ENCODE measurements at places on chromosomes 2 and 18.

- no peak for DNase-seq
Measured at GRCh38 chr2:64657411-64657810, 3.7 kb upstream of the SERTAD2 start.

GRCh38 chr2:196957881-196958525 lies 31.5 kb upstream of the PGAP1 start:
- no peak for DNase-seq

- no peak for DNase-seq
Measured at GRCh38 chr2:96687711-96688640, 45.4 kb downstream of the FER1L5 start.

GRCh38 chr2:38075507-38076151 lies at the start of gene CYP1B1:
TSS of gene CYP1B1 (minus strand) at chr2:38076151. CDS start at chr2:38075388, 763 bp downstream.
- no peak for DNase-seq

GRCh38 chr2:101473911-101474701 lies 806 bp downstream of the RFX8 start:
- no peak for DNase-seq

- DNase-seq, result no peak
Measured at GRCh38 chr2:179692043-179692442, 169.4 kb downstream of the ZNF385B start.

- DNase-seq, result no peak
Measured at GRCh38 chr2:205764270-205764746, 82.0 kb downstream of the NRP2 start.

DNA sequence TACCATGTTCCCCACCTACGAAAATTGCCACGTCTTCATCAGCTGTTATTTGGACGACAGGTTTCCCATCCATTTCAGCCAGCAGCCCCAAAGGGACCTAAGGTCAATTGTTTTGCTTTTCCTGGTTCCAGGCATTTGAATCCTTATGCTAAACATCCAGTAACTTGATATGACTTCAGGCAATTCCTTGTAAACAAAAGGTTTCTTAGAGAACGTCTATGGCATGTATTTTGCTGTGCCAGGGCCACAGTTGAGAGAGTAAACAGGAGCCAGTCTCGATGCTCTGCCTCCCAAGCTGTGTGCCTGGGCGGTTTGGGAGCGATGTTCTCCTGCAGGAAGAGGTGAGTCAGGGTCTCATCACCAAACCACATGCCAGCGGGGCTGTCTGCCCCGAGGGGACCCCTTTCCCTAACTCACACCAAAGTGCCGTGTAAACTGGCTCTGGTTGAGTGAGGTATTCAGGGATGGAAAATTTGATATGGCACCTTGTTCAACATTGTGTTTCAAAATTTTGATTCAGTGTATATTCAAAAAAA lies 12.9 kb upstream of the MC5R start:
- no peak for DNase-seq

DNA sequence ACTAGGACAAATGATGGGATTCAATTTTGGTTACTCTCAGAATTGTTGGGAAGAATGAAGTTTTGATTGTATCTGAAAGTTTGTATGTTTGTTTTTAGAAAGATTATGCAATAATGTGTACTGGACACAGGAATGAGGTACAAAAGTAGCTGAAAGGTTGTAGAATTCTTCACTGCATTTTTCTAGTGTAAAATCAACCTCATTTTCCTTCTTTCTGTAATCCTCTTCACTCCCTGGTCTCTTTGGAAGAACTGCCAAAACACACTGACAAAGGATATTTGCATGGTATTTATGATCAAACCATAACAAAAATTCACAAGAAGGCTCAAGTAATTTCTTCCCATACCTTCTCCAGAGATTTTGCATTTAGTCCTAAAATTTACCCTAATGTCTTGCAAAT lies 110.7 kb downstream of the ZEB2 start:
- DNase-seq, result no peak

GRCh38 chr18:70380915-70381896 lies 92.4 kb downstream of the SOCS6 start:
- peak; percentile 98 for DNase-seq

DNA sequence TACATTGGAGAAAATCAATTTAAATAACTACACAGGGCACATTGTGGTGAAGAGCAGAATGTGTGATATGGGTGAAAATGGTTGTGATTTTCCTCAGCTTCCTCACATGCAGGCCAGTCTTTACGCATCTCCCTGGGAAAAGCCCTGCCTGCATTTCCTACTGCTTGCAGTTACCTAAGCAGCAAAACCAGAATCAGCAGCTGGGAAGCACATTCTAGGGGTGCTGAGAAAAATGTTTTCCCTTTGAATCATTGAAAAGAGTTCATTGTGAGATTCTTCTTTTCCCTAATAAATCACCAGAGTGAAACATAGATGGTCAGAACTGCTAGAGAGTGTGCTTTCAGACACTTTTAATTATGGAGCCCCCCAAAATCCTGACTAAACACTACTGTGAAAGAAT lies 656.0 kb downstream of the TDRD15 start:
- DNase-seq, result no peak

- DNase-seq, result no peak
Measured at GRCh38 chr2:151947813-151948165, 119.6 kb upstream of the ARL5A start.

GRCh38 chr18:40235836-40236235 lies 1719.2 kb upstream of the PIK3C3 start:
- no peak for DNase-seq

- no peak for DNase-seq
Measured at GRCh38 chr2:204072443-204073324, 136.1 kb downstream of the ICOS start.

GRCh38 chr2:187710791-187711521 lies 156.7 kb upstream of the TFPI start:
- no peak for DNase-seq

- DNase-seq, result no peak
Measured at GRCh38 chr2:190896477-190896876, 15.9 kb downstream of the GLS start.

- no peak for DNase-seq
Measured at GRCh38 chr2:69767034-69767433, 25.1 kb downstream of the ANXA4 start.

- DNase-seq, result no peak
Measured at GRCh38 chr2:239589270-239589825, 188.5 kb upstream of the HDAC4 start.

Data from NCI-H1417 treated with DMSO at 0.1 percent for 48 hours (cell line).